ENCODE measurements at places on chromosomes 13 and 19. TPM values are rescaled to one million over a fixed set of nuclear protein-coding genes. Genes with fewer than 3 reads are reported as not detected.

ZNF844 gene
- 1.7 TPM for total RNA-seq

TEX101 gene
- not detected for total RNA-seq

EHD2 gene
- 166 TPM for total RNA-seq

SIGLEC7 gene
- total RNA-seq = not detected

ZNF492 gene
- 0.32 TPM for total RNA-seq

ZNF136 gene
- 5.2 TPM for total RNA-seq

SLC8A2 gene
- total RNA-seq = not detected

C1QTNF9 gene
- total RNA-seq = not detected

SERPINE3 gene
- total RNA-seq = not detected

MATK gene
- total RNA-seq = not detected

CGB8 gene
- total RNA-seq = not detected

HRC gene
- total RNA-seq = not detected

SLC10A2 gene
- not detected for total RNA-seq

DNA sequence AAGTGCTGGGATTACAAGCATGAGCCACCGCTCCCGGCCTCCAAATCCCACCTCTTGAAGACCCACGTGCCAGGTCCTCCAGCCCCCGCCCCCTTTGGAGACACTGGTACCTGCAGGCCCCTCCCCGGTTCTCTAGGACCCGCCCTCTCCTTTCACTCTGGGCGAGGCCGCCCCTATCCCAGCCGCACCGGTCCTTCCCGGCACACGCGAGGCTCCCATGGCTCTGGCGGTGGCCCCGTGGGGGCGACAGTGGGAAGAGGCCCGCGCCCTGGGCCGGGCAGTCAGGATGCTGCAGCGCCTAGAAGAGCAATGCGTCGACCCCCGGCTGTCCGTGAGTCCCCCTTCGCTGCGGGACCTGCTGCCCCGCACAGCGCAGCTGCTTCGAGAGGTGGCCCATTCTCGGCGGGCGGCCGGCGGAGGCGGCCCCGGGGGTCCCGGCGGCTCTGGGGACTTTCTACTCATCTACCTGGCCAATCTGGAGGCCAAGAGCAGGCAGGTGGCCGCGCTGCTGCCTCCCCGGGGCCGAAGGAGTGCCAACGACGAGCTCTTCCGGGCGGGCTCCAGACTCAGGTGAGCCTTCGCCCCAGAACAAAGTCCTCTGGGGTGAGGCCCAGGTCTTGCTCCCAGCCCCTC is at the start of gene CBLC:
Gene CBLC, plus strand, starts transcription at position 176 of the 633 bp plus-strand sequence. Its CDS starts 42 bp downstream, at position 218.
- no peak for DNase-seq

DNA sequence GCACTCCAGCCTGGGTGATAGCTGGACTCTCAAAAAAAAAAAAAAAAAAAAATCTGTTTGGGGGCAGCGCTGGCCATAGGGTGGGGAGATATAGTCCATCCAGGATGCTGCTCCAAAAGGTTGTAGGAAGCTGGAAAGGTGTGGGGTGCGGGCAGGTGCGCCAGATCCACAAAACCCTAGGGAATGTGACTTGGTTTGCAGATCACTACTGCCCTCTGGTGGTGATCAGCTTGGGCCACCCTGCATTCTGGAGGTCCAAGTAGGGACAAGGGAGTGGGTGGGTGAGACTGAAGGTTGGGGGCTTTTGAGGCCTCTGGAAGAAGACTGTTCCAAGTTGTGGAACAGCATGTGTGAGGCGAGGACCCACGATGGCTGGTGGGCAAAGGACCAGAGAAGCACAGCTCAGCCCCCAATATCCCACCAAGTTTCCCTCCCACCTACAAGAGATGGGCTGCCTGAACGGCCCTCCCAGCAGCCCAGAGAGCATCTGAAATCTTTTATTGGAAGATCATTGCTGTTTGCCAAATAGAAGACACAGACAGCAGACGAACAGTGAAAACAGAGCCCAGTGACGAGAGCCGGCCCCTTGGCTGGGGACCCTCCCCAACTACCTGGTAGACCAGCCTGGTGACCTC is 10.4 kb upstream of the TYK2 start:
- peak; percentile 78 for DNase-seq

DNA sequence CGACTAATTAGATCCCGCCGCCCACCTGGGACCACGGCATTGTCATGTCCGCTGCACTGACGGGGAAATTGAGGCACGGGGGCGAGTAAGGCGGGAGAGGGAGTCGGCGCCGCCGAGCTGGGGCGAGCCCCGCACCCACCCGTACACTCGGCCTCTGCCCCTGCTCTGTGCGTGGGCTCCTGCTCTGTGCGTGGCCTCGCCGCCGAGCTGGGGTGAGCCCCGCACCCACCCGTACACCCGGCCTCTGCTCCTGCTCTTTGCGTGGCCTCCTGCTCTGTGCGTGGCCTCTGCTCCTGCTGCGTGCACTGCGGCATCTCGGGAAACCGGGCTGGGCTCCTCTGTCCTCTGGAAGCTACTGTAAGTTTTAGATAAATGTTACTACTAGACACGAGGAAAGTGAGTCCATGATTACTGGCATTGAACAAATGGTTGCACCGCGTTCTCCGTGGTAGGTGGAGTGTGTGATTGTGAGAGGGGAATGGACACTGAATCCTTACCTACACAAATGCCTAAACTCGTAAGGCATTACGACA is 826 bp upstream of the C1QTNF9 start:
- no peak for DNase-seq

DNA sequence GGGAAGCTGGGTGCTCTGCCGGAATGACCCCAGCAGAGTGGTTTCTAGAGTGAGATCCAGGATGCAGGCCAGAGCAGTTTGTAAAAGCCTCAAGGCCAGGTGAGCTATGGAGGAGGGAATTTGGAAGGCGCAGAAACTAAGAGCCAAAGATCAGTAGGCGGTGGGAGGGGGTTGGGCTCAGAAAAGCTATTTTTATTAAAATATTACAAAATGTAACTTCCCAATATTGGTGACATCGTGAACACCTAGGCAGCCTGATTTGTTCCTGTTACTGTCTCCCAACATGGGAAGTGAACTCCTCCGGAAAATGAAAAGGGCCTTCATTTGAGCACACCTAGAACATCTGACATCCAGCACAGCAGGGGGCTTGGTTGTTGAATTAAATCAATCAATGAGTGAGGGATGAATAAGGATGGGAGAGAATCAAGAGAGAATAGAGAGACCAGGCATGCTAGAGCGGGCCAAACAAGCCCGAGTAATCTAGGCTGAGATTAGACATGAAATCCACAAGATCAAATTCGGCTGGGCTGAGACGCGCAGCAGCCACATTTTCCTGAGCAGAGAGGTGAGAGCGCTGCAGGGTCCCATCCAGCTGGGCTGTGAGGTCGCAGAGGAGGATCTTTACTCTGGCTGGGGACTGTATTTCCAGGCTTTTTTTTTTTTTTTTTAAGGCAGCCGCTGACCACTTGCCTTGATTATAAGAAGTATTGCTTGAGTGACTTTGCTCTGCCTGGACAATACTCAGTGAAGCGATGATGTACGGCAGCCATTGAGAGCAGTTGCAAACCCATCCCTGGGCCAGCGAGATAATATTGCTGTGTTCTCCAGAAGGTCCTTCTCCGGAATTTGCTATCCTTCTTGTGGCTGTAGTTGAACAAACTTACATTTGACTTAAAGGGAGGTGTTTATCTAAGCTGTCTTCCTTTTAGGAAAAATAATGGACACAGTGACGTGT is 178.0 kb upstream of the KL start:
- DNase-seq = no peak

DNA sequence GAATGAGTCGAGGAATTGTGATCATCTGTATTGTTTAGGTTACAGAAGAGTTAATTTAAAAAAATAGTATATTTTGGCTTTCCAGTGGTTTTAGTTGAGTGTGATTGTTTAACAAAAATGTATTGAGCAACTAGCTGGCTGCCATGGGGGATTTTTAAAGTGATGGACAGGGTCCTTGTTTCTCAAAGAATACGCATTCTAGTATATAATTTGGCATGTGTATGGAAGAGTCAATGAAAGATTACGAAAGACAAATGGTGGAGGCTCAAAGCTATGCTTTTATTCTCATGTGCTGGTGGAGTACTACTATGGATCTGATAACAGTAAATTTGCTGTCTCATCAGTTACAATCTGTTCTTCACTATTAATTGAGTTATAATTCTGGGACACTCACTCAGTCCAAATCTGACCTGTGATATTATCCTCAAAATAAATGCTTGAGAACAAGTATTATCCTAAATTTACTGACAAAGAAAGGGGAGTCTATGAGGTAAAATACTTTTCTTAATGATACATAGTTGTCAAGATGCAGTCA is 240.0 kb downstream of the GPC6 start:
- no peak for DNase-seq

GRCh38 chr19:51837145-51837544 is 42.2 kb downstream of the FPR3 start:
- no peak for DNase-seq

DNA sequence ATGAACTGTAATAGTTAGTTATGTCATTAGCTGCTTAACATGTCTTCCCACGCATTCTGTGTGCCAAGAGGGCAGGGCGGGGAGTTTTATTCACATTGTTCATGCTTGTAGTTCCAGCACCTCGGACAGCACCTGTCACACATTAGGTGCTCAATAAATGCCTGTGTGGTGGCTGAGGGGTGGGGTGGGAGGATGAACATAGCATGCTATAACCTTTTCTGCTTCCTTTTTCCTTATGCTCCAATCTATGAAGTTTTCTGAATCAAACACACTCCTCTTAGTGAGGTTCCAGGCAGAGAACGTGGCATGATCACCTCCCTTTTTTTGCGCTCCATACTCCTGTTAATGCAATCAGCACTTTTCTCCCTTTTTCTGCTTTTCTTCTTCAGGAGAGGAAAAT is 15.8 kb upstream of the PTPRS start:
- no peak for DNase-seq

GRCh38 chr13:52978989-52979388 is 49.6 kb upstream of the OLFM4 start:
- DNase-seq = no peak

DNA sequence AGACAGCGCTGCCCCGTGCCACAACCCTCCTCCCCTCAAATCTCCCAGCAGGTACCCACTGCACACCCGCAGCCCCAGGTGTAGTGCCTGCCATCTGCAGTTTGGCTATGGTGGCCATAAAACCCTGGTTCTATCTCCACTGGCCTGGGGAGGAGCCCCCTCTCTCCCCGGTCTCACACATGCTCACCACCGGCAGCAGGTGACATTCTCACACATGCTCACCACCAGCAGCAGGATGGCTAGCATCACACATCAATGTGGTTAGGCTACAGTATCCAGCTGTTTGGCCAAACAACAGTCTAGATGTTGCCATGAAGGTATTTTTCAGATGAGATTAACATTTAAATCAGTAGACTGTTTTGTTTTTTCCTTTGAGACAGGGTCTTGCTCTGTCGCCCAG is 31.1 kb downstream of the ELL start:
- DNase-seq = no peak

DNA sequence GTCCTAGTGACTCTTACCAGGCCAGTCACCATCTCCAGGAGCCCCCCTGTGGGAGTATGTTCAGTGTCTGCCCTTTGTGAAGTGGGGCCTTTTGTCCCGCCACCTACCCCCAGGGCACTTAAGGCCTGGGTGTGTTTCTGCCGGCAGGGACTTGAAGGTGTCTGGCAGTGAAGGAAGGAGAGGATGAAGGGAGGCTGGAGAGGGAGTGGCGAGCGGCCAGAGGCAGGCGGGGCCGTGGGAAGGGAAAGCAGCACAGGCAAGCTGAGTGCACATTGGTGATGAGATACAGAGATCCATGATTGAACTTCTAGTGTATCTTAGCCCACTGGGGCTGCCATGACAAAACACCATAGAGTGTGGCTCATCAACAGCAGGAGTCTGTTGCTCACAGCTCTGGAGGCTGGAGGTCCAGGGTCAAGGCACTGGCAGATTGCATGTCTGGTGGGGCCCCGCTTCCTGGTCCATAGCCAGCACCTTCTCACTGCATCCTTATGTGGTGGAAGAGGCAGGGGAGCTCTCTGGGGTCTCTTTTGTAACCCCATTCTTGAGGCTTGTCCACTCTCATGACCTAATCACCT is 17.5 kb downstream of the CUL4A start:
- DNase-seq = no peak

- no peak for DNase-seq
These were observed 179.7 kb upstream of the TSC22D1 start for GRCh38 chr13:44755872-44756271.

- peak; percentile 70 for DNase-seq
These were observed 21.5 kb downstream of the NFIC start for GRCh38 chr19:3387645-3388589.

GRCh38 chr13:107770541-107770940 is 444.8 kb downstream of the LIG4 start:
- peak; percentile 22 for DNase-seq

- DNase-seq = no peak
These were observed 3.9 kb upstream of the MAB21L1 start for GRCh38 chr13:35480346-35480745.

GRCh38 chr13:37187105-37187504 is 81.6 kb upstream of the CSNK1A1L start:
- no peak for DNase-seq
